Esophagus squamous epithelium (tissue), 5 donors: ENCODE measurements at places on chromosomes 2 and 18.

GRCh38 chr2:119283873-119284331 lies 60.3 kb downstream of the STEAP3 start:
- DNase-seq, result no peak

- DNase-seq, result no peak
Observed at GRCh38 chr2:48070415-48070814, 164.1 kb upstream of the FBXO11 start.

- no peak for DNase-seq
Observed at GRCh38 chr2:65799141-65799854, 366.9 kb upstream of the SPRED2 start.

DNA sequence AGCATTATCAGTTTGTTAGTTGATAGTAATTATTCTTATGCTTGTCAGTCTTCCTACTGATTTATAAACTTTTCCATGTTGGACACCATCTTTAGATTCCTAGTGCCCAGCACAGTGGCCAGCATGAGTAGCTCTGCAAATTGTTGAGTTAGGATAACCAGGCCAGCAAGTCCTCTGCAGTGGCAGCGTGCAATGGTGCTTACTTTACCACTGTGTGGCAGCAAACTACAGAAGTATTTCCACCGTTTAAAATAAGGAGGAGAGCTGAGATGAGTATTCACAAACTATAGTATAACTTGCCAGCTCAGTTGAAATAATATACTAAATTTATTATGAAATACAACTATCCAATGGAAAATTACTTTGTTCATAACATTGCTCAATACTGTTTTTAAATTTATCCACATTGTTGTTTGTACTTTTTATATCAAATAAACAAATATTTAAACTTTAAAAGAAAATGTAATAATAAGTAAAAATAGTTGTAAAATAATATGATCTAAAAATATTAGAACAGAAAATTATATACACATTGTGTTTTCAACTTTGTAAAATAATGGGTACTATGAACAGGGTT lies 9.3 kb upstream of the THADA start:
- DNase-seq, result no peak

- no peak for DNase-seq
Observed at GRCh38 chr2:237723602-237724001, 75.0 kb upstream of the RBM44 start.

DNA sequence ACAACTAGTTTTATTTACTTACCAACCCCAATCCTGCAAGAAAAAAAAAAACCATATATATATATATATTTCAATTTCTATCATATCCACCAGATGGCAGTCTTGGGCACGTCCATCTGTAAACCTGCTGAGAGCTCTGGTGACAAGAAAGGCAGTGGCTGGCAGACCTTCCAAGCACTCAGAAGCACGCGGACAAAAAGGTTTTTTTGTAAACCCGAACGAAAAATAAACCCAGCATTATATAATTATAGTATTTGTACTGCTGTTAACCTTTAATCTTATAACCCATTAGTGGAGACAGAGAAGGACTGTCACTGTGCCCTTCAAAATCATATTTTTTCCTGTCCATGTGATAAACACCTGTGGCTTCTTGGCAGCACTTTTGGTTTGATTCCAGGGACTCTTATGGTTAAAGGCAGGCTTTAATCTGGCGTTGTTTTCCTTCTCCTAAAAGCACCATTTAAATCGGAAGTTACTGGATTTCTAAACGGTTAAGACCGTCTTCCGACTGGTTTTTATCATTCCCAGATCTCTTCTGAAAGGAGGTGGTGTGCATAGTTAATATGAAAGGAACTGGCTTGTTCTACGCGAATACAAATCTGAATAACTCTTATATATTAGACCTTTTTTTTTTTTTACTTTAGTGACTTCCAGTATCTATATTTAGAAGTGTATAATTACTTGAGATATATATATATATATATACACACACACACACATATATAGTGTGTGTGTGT lies 31.0 kb upstream of the SLC3A1 start:
- DNase-seq, result no peak

- DNase-seq, result no peak
Observed at GRCh38 chr18:12479536-12479935, 71.8 kb downstream of the PRELID3A start.

DNA sequence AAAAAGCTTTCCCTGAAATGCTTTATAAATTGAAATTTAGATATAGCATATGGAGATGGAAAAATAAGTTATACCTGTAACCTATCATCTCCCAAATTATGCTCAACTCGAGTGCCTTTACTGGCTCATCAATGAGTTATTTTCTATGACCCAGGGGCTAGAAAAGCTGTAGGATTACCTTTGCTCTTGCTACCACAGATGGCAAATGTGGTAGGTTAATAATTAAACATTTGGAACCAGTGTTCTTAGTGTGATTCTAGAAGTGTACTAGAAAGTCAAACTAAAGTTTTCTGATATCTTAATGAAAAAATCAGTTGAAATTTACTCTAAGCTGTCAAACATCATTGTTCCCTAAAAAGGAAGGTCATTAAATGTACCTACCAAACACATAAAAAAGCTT lies 22.5 kb downstream of the ALS2 start:
- DNase-seq, result no peak

- DNase-seq, result no peak
Observed at GRCh38 chr2:149799013-149799705, 211.6 kb upstream of the MMADHC start.

DNA sequence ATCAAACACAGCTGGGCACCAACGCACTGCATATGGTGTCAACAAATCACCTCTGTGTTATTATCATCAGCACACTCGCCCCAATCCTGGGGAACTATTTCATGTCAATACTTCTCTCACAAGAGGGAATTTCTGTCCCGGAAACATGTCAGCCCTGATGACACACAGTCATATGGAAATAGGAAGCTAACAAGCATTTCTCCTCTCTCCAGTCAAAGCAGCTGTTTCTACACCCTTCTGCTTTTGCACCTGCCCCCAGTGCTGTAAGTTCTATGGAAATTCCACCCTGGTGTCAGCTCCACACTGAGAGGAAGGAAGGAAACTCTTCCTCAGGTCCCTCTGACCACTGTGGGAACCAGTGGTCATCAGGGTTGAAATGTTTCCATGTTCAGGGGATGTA lies 447.6 kb upstream of the ID2 start:
- no peak for DNase-seq

- no peak for DNase-seq
Observed at GRCh38 chr2:215612786-215613185, 176.9 kb upstream of the FN1 start.

GRCh38 chr2:196849895-196850294 lies 40.7 kb upstream of the C2orf66 start:
- DNase-seq, result no peak

DNA sequence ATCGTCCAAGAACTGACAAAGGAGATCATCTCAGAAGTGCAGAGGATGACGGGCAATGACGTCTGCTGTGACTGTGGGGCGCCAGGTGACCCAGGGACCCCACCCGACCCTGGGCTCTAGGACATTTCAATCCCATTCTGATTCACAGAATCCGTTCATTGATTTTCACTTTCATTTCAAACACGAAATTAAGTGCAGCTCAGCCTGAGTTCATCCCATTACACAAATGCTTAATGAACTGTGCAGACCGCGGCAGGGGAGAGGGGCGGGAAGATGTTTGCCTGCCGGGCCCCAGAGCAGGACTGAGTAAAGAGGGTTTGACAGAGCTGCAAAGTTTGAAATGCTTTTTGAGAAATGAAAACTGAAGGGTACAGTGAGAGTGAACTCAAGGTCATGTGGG lies 67.1 kb downstream of the ITGB1BP1 start:
- no peak for DNase-seq
